NCI-H1092 treated with DMSO at 0.1 percent for 48 hours (cell line): ENCODE measurements at places on chromosomes 2 and 18.

DNA sequence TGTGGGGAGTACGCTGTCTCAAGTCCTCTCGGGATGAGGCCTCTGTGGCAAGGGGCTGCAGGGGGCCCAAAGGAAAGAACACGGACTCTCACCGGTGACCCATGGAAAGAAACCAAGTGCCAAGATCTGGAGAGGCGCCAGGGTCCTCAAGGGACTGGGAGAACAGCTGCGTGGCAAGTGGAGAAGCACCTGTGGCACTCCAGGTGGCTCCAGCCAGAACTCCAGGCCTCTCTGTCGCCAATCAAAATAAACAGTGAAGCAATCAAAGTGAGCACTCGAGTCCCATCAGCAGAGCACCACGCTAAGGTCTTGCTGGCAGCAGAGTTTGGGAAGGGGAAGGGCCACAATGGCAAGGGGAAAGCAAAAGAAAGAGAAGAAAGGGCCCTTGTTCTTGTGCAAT, 54.7 kb downstream of the BCL2 start:
- DNase-seq = peak; percentile 94

- no peak for DNase-seq
Observed at GRCh38 chr2:100206731-100207255, 64.4 kb upstream of the AFF3 start.

DNA sequence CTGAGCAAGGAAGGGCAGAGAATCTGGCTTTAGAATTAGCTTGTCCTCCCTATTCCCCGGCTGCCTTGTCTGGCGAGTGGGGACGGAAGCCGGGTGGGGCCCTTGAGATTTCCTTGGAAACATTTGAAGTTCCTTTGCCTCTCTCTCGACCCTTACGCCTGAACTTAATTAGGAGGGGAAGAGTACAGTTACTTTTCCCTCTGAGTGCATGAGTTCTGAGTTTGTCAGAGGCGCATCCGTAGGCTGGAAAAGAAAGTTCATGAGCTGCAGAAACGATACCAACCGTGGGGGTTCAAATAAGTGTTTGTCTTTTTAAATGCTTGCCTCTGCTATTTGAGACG, 468 bp downstream of the PIKFYVE start:
- peak; percentile 30 for DNase-seq

DNA sequence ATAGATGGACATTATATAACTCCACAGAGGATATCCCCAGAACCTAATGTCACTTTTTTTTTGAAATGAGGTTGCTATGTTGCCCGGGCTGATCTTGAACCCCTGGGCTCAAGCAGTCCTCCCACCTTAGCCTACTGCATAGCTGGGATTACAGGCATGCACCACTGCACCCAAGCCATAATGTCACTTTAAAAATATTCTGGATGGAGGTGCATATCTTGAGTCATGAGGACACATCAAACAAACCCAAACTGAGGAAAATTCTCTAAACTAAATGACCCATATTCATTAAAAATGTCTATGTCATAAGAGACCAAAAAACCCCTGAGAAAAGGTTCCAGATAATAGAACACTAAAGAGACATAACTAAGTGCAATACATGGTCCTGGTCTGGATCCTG, 36.3 kb downstream of the OSGEPL1 start:
- DNase-seq = no peak

- no peak for DNase-seq
Observed at GRCh38 chr2:232389327-232389726, 10.8 kb downstream of the ALPP start.

DNA sequence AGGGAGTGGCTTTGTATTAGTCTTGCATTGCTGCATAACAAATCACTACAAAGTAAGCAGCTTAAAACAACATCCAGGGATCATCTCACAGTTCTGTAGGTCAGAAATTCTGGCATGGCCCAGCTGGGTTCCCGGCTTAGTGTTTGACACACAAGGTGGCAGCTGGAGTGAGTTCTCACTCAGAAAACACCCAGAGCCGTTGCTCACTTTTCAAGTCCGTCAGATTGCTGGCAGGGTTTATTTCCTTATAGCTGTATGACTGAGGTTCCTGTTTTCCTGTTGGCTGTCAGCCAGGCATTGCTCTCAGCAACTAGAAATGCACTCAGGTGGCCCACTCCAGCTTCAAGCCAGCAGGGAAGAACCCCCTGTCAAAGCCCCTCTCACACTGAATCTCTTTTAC, 324.1 kb downstream of the CCDC178 start:
- DNase-seq = peak; percentile 69

DNA sequence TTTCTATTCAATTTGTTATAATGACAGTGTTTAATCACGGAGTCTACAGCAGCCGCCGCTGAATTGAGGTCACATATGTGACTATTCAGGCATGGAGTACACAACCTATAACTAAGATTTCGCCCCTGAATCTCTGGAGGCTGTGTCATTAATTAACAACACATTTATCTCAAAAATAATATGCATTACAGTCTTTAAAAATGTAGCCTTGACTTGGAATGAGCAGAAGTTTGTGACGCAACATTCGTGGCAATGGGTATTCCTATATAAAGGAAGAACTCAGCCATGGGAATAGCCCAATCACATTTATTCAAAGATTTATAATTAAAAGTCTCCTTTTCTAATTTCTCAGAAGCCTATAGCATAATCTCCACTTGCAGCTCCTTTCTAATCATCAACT, 60.6 kb upstream of the LYPD1 start:
- DNase-seq = no peak

- DNase-seq = no peak
Observed at GRCh38 chr2:227416701-227417100, 29.0 kb upstream of the SCYGR1 start.

- DNase-seq = no peak
Observed at GRCh38 chr2:212979046-212979612, 172.3 kb downstream of the IKZF2 start.

DNA sequence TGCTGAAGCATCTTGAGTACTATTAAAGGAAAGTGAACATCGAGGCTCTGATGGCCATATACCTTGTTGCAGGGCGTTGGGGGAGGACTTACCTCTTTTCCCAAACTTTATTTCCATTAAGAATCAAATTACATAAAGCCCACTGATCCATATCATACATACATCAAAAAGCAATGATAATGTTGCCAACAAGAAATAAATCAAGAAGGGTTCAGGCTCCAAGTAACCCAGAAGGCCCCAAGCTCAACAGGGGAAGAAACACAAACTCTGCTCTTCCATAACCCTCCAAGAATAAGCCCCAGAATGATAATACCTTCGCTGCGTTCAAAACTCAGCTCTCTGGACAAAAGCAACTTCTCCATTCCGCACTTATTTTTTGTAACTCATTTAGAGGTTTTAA, 32.3 kb downstream of the C1D start:
- DNase-seq = no peak

- DNase-seq = peak; percentile 10
Observed at GRCh38 chr2:65129286-65129825, 550 bp downstream of the RAB1A start.

DNA sequence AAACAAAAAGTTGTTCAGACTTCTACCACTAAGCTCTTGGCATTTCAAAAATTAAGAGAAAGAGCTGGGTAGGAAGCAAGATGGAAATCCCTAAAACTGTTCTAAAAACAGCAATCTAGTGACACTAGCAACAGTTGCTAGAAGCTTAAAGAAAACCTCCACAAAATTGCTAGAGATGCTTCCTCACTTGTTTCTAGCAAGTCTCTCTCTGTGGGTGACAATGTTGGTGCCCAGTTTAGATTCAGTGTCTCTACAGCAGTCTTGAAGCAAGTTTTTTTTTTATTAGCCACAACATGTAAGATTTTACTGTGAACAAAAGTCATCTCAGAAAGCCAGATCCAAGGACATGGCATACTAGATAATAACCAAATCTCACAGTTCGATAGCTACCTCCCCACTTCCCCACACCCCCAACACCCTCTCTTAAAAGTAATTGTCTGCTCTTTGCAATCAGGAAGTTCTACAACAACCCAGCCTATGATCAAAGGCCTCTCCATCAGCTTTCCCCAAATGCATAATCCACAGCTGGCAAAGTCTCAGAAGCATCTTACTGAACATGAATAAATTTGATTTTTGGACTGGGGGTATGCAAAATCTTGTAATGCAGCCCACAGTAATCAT, 70.0 kb downstream of the ANKRD44 start:
- DNase-seq = no peak

DNA sequence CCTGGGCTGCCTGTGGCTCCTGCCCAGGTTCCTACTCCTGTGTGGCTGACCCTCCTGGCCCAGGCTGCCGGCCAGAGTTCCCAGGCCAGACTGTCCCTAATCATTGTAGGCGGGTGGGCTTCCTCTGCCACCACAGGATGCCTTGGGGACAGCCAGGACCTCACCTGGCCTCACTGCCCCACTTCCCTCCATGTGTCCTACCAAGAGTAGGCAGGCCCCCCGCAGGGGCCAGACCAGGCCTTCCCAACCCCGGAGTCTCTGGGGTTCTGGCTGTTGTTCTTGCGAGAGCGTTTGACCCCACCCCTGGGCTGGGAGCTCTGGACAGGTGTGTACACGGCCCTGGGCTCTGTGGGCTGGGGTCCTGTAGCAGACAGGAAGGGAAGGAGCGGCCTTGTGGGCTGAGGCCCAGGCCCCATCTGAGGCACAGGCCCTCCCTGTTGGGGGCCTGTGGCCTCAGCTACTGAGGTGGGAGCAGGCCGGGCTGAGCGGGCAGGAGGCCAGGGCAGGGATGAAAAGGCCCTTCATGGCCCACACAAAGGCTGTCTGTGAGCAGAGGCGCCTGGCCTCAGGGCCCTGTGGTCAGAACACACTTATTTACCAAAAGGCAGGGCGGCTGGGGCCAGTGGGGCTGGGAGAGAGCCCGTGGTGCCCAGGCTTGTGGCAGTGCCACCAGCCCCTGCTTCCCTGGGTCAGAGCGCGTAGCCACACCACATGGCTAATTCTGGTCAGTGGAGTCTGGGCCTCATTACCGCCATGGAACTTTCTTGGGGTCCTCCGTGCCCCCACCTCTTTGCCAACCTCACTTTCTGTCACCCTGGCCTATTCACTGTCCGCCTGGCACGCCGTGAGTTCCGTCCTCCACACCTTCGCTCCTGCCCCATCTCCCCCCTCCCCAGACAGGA, 2.0 kb downstream of the SNORC start:
- DNase-seq = no peak

DNA sequence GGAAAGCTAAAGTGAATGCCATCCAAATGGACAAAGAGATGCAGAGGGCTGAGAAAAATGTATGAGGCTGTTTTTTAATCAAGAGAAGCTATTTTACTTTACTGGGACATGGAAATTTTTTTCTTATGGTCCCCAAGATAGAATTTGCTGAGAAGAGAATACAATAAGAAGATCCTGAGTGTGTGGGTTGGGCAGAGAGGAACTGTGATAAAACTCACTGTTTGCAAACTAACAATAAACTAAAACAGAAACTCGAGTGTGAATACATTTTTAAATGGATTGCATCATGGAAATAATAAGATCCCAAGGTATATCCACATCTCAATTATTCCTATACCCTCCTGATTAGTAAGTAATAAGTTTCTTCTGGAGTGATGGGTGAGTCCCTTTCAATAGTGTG, 4.4 kb downstream of the NEB start:
- DNase-seq = no peak

DNA sequence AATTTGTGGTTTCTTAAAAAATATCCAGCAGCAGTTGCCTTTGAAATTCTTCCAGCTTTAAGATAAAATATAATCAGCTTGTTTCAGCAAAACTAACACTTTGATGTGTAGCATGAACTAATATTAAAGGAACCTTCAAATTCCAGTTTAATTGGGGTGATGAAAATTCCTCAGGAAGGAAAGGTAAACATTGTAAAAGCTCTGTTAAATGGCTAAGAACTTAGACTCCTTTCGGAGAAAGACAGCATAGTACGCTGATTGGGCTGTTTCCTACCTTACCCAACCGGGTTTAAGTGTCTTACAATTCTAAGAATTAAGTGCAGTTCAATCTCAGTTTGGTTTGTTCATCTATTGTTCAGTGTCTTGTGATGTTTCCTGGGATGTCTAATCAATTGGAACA, 108.3 kb downstream of the CDH7 start:
- DNase-seq = no peak

DNA sequence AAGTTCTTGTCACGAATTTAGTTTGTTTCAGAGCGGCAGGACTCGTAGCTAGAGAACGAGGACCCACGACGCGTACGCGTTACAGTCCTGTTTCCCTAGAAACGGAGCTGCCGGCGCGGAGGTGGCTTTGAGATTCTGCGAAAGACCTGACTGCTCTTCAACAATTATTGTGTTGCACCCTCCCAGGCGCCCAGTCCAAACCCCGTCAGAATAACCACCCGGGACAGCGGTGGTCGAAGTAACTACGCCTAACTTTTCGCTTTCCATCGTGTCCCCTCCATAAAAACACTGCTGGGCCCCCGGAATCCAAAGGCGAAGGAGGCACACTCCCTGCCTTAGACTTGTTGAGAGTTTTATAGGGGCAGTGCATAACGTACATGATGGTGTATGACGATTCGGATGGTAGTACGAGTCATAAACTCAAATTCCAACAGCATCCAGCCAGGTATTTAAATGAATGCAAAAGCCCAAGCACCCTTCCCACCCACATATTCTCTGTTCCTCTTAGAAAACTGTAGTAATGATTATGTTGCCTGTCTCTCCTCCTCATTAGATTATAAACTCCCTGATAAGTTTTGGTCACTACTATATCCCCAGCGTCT, 651 bp upstream of the STAM2 start:
- no peak for DNase-seq

- DNase-seq = no peak
Observed at GRCh38 chr18:67218556-67218955, 298.0 kb downstream of the DSEL start.

DNA sequence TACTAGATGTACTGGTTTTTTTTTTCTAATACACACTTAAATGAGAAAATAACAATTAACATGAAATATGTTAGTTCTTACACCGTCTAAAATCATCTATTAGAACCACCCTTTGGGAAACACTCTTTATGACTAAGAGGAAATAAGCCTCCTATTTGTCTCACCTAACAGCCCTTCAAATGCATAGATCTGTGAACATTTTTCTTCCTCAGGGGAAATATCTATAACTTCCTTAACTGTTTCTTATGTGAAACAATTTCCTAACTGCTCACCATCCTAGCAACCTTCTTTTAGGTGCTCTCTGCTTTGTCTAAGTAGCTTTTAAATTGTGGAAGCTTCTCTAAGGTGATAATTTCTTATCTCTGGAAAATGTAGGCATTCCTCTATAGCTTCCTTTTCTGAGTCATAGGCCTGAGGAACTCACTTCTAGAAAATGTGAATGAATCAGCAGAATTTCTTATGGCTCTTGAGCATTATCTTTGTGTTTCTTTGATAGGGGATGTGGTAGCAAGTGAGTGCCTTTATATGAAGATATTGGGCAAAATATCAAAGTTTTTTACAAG, 56.1 kb downstream of the CNTNAP5 start:
- DNase-seq = no peak

GRCh38 chr18:69480460-69480859, 79.8 kb downstream of the DOK6 start:
- no peak for DNase-seq

GRCh38 chr2:229152674-229153073, 118.4 kb downstream of the PID1 start:
- DNase-seq = no peak

GRCh38 chr2:150432312-150432625, 55.2 kb downstream of the RND3 start:
- no peak for DNase-seq

GRCh38 chr2:241844066-241844728, 14.5 kb downstream of the PDCD1 start:
- DNase-seq = no peak
